ENCODE measurements at places on chromosomes 4 and X. TPM values are rescaled to one million over a fixed set of nuclear protein-coding genes. Genes with fewer than 3 reads are reported as not detected.

CHST7 gene
- 2.5 TPM for total RNA-seq

CCDC110 gene
- 2.1 TPM for total RNA-seq

FHL1 gene
- total RNA-seq = 24.8 TPM

WAS gene
- total RNA-seq = 6.6 TPM

ITIH6 gene
- total RNA-seq = not detected
